ENCODE measurements at places on chromosomes 11 and 22.

DNA sequence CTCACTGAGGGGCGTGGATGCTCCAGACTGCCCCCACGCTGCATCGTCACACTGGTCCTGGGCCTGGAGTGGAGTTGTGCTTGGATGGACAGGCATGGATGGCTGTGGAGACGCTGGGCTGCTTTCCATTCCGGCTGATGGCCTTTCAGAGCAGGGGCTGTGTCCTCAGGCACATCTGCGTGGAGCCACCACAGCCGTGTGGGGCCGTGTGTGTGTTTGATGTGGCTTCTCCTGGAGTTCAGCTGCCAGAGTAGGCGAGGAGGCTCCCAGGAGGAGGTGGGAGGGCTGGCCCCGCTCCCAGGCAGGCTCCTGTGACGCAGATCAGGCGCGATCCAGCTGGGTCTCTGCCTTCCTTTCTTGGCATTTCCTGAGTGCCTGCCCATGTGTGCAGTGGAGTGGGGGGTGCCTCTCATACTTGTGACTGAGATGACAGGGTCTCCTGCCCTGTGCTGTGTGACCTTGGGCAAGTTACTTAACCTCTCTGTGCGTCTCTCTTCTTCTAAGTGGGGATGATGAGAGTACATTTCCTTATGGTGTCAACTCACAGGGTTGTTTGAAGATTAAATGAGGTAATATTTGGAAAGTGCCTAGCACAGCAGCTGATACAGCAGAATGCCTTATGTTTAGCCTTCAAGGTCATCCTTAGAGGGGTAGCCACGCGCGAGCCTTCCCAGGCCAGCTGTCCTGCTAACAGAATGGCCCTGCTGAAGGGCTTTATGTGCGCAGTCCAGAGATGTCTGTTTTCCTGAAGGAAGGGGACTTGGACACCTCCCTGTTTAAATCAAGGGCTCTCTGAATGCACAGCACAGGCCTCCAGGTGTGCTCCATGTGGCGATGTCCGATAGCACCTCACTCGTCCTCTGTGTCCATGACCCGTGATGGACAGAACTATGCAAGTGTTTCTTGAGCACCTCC is 33.5 kb downstream of the GLB1L2 start:
- DNase-seq = no peak

DNA sequence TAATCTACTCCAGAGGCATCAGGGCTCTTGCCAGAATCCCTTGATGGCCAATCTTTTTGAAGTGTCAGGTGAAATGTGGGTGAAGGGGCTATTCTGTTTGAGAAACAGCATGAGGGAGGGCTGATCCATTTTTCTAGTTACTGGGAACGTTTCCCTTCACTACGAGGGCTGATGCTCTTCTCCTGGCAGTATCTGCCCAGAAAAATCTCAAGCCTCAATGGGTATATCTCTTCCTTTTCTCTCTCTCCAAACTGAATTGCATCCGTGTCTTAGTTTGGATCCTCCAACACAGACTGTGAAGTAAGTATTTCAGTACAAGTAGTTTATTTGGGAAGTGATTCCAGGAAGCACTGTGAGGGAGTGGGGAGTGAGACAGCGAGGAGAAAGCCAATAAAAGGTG is 113.0 kb upstream of the NAV2 start:
- DNase-seq = no peak

DNA sequence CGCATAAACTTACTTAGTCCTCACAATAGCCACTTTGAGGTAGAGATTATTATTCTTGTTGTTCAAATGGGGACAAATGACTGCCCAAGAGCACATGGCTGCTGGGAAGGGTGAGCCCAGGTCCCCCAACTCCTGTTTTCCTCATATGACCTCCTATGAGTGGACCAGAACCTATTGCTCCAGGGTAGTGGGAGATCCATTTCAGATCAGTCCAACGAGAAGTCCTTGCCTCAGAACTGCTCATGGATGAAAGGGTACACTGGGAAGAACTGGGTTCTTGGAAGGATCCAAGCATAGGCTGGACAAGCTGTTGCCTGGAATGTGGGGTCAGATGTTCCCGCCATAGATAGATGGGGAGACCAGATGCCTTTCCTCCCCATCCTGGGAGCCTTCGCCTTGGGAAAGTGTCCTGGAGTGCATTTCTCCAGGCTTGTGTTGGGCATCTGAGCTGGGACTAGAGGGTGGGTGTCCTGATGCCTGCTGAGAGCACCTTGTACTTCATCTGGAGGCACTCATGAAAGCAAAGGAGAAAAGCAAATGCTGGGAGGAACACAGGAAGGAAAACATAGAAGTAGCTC is 146.3 kb upstream of the B3GAT1 start:
- no peak for DNase-seq

- no peak for DNase-seq
Measured at GRCh38 chr11:34197256-34197655, 91.8 kb downstream of the NAT10 start.

GRCh38 chr11:8022876-8023275 is 35.7 kb downstream of the EIF3F start:
- no peak for DNase-seq

- no peak for DNase-seq
Measured at GRCh38 chr11:65853246-65853979, 4.6 kb downstream of the CFL1 start.

GRCh38 chr11:29272019-29272654 is 744.7 kb downstream of the KCNA4 start:
- DNase-seq = no peak

DNA sequence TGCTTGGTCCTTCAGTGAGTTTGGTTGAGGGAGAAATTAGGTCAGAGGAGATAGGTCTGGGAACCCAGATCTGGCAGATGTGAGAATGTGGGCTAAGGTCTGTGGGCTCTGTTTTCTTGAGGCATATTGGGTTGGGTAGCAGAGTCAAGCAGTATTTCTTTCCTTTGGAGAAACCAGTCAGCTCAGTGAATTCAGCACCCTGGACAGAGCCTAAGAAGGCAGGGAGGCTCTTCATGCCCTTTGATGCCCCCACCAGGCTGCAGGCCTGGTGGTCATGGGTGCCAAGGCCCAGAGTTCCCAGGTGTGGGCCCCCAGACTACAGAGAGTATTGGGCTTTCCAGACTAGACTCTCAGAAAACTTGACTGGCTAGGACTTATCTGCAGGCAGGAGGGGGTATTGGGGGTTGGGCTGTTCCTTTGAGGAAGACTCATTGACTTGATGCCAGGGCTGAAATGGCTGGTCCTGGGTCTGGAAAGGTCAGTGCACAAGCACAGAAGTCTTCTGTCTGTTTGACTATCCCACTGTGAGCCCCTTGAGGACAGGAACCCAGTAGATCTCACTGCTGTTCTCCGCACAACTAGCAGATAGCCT is 45.3 kb upstream of the NECTIN1 start:
- no peak for DNase-seq

DNA sequence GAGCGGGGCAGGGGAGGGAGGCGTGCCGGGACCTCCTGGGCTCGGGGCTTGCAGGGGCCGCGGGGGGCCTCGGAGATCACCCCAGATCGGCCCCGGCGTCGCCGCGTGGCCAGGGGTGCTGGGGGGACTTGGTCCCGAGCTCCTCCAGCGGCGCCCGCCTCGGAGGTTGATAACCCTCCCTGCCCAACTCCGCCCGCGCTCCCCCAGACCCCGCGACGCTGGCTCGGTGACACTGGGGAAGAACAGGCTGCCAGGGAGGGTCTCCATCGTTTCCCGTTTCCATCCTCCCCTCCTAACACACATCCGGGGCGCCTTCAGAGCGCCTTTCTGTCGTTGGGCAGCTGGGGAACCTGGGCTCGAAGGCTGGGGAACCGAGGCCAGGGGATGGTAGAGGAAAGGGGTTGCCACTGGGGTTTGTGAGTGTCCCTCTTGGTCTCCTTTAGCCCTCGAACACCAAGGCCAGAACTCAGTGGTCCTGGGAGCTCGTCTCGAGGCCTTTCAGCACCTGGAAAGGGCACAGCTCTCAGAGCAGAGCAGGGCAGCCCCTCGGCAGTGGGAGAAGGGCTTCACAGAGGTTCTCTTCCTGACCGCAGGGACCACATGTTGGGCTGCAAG is 431 bp downstream of the SLC37A2 start:
- DNase-seq = no peak

- no peak for DNase-seq
Measured at GRCh38 chr22:20123366-20124082, 6.5 kb upstream of the TRMT2A start.

DNA sequence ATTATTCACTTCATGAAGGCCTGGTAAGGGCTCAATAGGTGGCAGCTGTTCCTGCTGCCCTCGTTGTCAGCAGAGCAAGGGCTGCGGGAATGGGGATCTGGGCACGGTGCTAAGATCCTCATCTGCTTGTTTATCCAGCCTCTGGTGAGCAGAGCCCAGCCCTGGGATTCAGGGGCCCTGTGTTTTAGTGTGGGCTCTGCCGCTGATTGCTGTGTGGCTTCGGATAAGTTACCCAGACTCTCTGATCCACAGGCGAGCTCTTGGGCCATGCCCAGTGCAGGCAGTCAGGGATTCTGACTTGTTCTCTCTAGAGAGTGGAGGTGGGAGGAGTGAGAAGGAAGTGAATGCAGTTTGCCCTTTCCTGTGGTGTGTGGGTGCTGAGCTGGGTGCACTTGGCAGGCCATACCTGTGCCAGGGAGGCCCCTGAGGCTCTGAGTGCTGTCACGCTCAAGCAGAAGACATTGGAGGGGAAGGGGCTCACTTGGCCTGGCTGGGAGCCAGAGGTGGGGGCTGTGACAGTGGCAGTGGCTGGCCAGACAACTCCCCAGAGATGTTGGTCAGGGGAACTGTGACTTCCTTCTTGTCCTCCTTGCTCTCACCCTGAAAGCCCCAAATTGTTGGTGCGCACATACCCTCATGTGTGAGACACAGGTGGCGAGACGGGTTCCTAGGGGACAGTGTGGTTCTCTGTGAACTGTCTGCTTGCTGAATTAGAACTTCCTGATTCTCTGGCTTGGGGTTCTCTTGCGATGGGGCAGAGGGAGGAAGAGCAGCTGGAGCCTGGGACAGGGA is 43.7 kb downstream of the CD82 start:
- DNase-seq = no peak

GRCh38 chr22:17705546-17705945 is 67.0 kb downstream of the BCL2L13 start:
- DNase-seq = no peak

Measured in stimulated activated CD4-positive, alpha-beta T cell treated with anti-CD3 and anti-CD28 coated beads, Interleukin-4, amount 100 ng/mL, for 4 hours (primary cell).